RWPE1 (cell line): ENCODE measurements at places on chromosomes 11 and 22.
A peak's percentile ranks its signal among the peaks of the same experiment; 100 is the strongest.

DNA sequence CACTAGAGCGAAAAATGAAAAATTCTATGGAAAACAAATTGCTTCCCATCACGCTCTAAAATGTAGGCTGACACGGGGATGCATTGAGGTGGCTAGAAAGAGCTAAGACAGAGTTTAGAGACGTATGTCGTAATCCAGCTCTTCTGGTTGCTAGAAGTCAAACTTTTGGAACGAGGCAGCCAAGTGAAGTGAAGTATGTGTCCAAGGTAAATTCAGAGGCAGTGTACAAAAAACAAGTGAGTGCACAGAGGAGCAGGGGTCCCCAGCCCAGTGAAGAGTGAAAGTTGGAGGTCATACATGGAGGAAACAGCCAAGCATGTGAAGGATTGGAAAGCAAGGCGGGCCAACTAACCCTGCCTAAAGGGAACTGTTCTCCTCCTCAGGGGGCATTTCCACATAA, 528.5 kb downstream of the NTM start:
- no peak for DNase-seq

DNA sequence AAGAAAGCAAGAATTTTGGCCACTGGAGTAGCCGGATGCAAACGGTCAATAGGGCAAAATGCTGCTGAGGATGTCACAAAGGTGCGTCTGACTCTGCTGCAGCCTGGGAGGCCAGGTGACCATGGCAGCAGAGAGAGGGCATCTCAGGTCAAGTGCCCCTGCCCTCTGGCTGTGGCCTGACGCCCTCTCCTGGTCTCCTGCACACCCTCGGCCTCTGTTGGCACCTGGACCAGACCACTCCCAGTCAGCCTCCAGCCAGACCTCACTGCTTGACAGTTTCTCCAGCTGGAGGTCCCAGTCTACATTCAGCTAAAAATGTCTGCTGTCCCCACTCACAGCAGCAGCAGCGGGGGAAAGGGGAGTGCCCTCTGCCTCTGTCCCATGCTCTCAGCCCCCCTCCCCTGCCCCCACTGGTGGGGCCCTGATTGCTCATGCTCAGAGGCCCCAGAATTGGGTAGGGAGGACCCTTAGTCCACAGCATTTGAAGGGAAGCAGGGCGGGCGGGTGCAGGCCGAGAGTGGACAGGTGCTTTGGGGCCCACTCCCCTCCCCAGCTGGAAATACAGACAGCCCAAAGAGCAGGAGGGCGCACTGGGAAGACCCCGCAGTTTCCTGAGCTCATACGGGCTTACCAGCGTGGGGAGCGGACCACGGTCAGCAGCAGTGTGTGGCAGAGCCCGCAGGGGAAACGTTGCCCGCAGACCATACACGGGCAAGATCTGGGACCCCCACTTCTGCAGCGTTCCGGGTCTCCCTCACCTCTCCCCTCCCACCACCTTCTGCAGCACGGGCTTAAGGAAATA, 1.6 kb upstream of the BRSK2 start:
- DNase-seq = no peak

GRCh38 chr22:33220476-33221080, 162.4 kb upstream of the SYN3 start:
- DNase-seq = no peak

DNA sequence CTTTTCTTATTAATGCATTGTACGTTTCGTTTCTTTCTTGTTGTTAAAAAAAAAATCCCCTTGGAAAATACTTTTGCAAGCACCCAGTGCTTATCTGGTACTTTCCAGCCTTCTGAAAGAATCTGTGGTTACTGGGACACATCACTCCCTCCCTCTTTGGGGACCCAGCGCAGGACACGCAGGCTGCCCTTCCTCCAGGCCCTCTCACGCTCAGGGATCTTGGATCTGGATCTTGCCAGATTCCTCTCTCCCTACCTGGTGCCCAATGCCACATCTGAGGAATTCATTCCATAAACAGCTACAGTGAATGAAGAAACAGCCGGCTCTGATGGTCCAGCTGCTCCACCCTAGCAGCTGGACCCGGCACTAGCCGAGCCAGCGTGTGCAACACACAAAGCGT, 55.7 kb downstream of the PHF21B start:
- no peak for DNase-seq

DNA sequence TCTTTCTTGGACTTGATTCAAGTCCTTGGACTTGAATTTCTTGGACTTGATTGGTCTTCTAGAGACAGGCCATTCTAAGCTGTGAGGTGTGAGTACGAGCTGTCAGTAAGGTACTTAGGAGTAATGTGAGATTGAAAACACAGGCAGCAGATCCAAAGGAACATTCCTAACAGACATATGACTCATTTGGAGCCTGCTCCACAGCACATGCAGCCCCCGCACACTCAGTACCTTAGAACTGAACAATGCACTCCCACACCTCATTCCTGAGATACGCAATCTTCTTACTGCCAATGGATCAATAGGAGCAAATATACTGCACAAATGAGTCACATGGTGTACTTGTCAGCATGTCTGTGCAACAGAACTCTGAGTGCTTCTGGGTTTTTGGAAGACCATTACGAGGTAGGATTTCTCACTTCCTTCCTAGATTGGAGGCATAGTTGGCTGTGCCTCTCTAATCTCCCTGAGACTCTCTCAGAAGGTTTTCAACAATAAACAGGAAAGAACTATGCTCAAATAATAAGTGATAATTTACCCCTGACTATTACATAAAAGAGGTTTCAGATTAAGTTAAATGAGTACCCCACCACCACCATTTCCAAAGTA, 243.1 kb downstream of the KCNA4 start:
- peak; percentile 87 for DNase-seq

- DNase-seq = peak; percentile 81
Observed at GRCh38 chr11:101721270-101721669, 137.5 kb upstream of the TRPC6 start.

DNA sequence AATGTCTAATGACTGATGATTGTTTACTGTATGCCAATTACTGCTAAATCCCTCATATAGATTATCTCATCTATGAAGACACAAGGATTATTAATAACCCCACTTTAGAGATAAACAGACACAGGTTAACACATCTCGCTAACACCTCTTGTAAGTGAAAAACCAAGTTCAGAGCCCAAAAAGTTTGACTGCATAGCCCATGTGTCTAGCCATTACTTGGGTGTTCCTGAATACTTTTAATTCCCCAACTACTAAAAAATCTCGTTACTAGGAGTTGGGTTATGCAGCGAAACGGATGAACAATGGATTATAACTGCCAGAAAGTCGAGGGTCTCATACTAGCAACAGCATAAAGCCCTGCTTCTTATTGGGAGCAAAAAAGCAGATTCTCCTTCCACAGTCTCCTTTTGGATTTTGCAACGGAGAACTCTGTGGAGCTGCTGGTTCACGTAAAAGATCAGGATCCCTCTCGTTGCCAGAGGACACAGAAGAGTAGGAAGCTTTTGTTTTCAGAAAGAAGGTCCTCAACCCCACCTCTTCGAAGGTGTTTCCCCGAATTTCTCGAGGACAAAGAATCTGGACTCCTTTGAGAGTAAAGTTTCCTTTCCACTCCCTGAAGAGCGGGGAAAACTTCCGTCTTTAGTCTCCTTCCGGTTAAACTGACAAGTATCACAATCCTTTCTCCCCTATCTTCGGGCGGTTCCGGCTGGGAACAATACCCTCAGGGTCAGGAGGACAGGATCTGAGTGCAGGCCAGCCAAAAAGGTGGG, 979 bp downstream of the ZBED5 start:
- DNase-seq = peak; percentile 22

GRCh38 chr11:110345743-110346142, 49.3 kb upstream of the RDX start:
- no peak for DNase-seq

GRCh38 chr22:47245286-47245685, 482.8 kb downstream of the TBC1D22A start:
- DNase-seq = no peak

DNA sequence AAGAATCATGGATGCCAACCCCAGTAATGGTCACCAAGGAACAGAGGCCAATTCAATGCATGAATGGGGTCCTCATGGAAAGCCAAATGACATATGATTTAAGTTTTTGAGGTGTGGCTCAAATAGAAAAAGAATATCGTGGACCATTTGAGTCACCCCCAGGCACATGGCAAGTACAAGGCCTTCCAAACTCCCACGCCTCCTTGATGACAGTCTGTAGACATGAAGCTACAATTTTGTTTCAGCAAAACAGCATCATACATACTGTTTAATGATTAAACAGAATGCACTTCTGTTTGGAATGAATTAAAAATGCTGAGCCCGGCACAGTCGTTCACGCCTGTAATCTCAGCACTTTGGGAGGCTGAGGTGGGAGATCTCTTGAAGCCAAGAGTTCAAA, 7.4 kb downstream of the FADD start:
- no peak for DNase-seq

DNA sequence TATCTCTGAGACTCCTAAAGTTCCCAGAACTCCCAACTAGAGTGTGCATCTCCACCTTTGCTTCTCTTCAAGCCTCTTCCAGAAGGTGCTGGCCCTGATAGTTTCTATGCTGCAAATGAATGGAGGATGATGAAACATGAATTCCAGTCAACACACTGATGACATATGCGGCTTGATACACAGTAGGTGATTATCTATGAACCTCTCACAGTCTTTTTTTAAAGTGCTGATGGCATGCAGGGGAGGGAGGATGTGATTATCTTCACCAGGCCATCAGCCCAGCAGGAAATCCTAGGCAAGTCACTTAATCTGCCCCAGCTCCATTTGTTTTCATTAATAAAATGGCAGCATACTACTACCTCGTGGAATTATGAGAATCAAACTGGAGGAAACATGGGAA, 548.5 kb downstream of the SOX6 start:
- DNase-seq = no peak

DNA sequence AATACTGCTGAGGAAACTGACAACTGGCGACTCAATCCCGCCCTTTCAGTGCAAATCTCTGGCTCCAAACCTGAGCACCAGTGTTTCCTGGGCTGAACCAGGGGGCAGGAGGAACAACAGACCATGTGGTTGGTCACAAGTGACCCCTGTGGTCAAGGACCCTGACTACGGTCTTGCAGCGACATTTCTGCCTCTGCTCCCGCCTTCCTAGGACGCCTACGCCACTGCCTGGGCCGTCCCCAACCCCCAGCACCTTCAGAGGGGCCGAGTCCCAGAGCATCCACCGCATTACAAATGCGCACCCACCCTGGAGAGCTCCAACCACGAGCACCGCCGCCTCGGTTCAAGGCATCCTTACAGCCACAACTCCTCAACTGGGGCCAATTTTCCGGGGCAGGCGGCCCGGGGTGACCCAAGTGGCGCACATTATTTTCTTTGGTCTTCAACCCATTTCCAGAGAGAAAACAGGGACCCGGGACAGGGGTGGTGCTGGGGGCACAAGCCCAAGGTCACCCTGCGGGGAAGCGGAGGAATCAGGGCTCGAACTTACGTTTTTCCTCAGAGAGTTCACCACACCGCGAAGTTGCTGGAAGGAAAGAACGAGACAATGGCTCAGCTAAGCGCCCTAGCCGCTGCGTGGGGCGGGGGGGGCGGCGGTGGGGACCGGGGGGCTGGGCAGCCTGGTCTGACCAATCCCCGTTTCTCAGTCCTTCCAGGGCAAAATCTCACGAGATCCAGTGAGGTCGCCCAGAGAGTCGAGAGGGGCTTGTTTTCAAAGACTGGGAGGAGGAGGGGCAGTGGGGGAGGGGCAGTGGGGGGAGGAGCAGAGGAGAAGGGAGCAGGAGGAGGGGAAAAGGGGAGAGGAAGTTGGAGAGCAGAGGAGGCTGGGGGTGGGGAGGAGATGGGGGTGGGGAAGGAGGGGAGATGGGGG, 1.8 kb downstream of the PRAME start:
- no peak for DNase-seq
